ENCODE measurements at places on chromosomes 5 and 9. TPM values are rescaled to one million over a fixed set of nuclear protein-coding genes. Genes with fewer than 3 reads are reported as not detected.

Gene LCN1
- 2.2 TPM for total RNA-seq

Gene CAMK2A
- total RNA-seq, result under 0.01 TPM

Gene FOXD4L5
- total RNA-seq, result not detected

Gene ROPN1L
- not detected for total RNA-seq

Gene SLC6A7
- total RNA-seq, result not detected
